Fibroblast of the aortic adventitia (primary cell): ENCODE measurements at places on chromosomes 11 and 22. TPM values are rescaled to one million over a fixed set of nuclear protein-coding genes. Genes with fewer than 3 reads are reported as not detected.

Gene LSP1
- 18.7 and 40.2 TPM in 2 replicates for total RNA-seq

Gene CPT1A
- total RNA-seq = 16.6 and 45.6 TPM in 2 replicates

Gene OOSP3
- not detected in 2 replicates for total RNA-seq

Gene CWF19L2
- 15.1 and 41.3 TPM in 2 replicates for total RNA-seq

Gene FREY1
- 1.6 TPM in 1 of 2 replicates, not detected in the other for total RNA-seq

Gene PNPLA3
- 2.9 and 4.5 TPM in 2 replicates for total RNA-seq

Gene DRAP1
- total RNA-seq = 155 and 317 TPM in 2 replicates

Gene TREH
- not detected in 2 replicates for total RNA-seq

Gene C22orf31
- total RNA-seq = not detected in 2 replicates

Gene FOLR1
- 0.18 TPM in 1 of 2 replicates, not detected in the other for total RNA-seq

Gene SHISAL1
- 0.98 and 11.4 TPM in 2 replicates for total RNA-seq

Gene OR10A2
- total RNA-seq = not detected in 2 replicates
